T-helper 9 cell (primary cell): ENCODE measurements at places on chromosomes 12 and 14.

DNA sequence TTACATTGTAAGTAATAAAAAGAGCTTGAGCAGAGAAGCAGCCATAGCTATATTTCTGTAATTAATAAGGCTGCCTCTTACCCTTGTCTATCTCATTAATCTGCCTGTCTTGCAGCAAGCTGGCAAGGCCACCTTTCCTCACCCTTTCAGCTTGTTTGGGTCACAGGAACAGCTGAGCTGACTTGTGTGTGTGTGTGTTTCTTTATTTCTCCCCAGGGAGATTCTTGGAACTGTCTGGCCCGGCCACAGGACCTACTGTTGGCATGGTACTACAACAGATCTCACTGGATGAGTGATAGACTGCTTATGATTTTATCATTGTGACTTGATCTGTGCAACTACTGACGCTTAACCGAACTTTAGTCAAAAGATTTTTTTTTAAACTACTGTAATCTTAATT lies 213.7 kb downstream of the SLC2A13 start:
- no peak for DNase-seq

DNA sequence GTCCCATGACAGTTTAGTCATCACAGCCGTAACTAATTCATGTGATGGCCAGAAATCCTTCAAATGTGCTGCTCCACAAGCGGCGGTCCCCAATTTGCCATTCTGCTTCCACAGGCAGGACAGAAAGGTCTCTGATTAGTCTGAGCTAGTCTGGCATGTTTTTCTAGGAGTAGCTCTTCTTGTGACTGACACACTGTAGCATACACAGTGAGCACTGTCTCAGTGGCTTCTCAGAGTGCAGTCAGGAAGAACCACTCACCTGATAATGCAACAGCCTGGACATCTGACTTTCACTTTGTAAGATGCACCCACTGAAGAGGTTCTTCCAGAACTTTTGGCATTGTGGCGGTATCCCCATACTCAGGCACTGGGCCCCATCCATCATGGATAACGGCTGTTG lies 1266.2 kb downstream of the TMEM121 start:
- no peak for DNase-seq

GRCh38 chr14:22981090-22981875 lies 1.1 kb downstream of the AJUBA start:
- no peak for DNase-seq

DNA sequence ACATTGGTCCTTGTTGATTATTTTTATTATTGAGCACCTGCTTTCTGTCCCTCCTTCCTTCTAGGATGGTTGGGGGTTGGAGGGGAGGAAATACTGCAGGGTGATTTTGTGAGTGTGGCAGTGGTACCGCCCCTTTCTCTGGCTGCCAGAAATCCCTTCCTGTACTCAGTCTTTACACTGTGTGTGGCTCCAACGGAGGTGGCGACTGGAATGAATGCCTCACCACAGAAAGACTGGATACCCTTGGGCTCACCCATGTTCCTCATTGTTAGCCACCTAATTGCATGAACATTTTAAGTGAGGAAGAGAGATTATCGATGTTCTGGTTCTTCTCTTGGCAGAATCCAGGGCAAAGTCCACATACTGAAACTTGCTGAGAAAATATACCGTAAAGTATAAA lies 272.0 kb upstream of the E2F7 start:
- no peak for DNase-seq

DNA sequence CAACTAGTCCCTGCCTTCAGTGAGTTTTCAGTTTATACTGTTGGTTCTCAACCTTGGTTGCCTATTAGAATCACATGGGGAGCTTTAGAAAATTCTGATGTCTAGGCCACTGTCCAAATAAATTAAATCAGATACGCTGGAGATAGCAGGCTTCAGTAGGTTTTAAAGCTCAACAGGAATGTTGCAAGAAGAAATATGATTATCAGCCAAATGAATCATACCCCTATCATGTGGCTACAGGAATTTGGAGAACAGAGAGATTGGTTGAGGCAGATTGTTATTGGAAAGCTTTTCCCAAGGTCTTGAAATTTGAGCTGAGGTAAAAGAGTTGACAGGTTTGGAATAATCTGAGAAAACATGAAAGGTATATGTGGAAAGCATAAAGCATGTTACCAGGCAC lies 125.3 kb downstream of the WIF1 start:
- no peak for DNase-seq

- DNase-seq: peak; percentile 32
These were observed 62.7 kb downstream of the CHST11 start for GRCh38 chr12:104519190-104520019.

- no peak for DNase-seq
These were observed 273.9 kb downstream of the NUAK1 start for GRCh38 chr12:105864901-105865300.

DNA sequence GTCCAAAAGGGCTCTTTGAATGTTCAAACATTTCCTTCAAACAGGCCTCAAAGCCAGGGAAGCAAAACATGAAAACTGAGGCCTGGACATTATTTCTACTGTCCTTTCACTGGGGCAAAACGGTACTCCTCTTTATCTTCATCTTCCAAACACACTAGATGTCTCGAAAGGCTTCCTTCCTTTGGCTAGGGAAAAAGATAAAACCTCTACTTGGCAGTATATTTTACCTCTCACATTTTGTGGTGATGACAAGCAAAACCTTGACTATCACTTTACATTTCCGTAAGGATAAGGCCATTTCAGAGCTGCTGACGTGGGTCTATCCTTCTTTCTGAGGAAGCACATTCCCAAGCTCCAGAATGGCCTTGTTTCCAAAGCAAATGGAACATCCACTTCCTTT lies 9.9 kb downstream of the STAB2 start:
- no peak for DNase-seq

GRCh38 chr12:30622509-30622908 lies 73.2 kb downstream of the IPO8 start:
- DNase-seq: no peak

DNA sequence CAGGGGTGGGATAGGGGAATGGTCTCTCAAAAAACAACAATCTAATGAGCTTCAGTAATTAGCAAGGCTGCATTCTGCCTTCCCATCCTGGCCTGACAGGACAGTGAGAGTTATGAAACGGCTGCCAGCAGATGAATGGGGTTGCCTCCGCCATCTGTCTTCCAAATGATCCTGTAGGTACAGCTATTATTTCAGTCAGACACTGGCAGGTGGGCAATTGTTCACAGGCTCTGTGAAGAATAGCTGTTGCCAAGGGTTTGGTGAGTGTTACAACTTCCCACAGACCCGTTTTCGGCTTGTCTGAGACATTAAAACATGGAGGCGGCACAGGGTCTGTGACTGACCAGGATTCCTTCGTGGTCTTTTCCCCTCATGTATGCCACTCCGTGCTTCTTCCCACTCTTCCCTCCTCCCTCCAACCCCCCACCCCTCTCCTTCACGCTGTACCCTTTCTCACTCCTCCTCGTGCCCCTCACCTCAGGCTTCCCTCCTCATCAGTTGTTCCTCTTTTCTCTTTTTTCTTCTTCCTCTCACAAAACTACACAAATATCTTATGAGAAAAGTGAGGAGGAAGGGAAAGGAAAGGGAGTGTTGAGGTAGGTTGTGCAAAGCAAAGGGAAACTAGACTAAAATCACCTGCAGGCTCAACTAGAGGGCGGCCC lies 160.8 kb upstream of the GZMB start:
- no peak for DNase-seq

GRCh38 chr12:112160611-112161010 lies 35.3 kb downstream of the TRAFD1 start:
- DNase-seq: no peak

- no peak for DNase-seq
These were observed 80.0 kb downstream of the DICER1 start for GRCh38 chr14:95077345-95077744.

DNA sequence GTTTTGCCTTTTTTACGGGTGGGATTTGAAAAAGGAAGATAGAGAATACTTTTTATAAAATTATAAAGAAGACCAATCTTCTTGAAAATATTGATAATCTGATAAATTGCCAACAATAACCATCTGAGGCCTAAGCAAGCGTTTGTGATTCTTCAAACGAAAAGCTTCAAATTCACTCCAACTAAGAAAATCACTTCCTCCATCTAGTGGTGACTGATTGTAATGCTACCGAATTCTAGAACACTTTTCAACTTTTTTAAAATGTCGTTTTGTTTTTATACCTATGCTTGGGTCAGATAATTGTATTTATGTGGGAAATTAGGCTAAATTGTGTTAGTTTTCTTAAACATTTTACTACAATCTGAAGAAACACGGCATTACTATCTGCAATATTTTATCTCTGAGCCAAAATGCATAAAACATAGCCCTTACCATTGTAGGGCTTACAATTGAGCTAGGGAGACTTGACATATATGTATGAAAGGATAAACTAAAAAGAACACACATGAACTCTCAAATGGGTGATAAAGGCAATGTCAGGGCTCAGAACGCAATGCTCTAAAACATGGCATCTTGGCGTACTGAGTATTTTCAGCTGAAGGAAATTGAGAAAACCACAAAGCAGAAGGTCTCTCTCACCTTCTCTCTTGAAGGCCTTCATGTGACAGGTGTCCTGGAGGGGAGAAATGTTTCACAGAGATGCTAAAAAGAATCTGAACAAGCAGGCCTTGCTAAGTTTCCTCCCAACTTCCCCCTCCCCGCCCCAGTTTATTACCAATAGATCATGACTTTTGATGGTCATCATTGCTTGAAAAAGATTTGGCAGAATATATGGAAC lies 36.8 kb upstream of the G2E3 start:
- DNase-seq: no peak

GRCh38 chr12:31773867-31774266 lies 45.0 kb upstream of the AMN1 start:
- no peak for DNase-seq

DNA sequence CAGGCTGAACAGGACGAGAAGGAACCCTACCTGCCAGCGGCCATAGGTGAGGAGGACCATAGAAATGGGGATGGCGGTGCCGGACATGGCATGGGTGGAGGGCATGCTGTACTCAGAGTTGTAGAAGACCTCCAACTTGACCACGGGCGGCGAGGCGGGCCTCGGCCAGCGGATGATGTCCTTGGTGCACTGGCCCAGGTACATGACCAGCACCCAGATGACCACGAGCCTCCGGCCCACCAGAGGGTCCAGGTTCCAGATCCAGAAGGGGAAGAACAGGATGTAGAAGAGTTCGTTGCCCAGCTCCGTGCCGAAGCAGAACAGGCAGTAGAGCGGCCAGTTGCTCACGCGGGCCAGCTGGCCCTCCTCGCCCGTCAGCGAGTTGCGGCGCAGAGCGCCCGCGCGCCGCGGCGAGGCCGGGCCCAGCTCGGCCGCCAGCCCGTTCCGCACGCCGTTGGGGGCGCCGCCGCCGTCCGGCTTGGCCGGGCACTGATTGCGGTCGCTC lies 582 bp downstream of the SGPP1 start:
- peak; percentile 10 for DNase-seq

GRCh38 chr12:69648476-69648875 lies 37.8 kb upstream of the LRRC10 start:
- no peak for DNase-seq

DNA sequence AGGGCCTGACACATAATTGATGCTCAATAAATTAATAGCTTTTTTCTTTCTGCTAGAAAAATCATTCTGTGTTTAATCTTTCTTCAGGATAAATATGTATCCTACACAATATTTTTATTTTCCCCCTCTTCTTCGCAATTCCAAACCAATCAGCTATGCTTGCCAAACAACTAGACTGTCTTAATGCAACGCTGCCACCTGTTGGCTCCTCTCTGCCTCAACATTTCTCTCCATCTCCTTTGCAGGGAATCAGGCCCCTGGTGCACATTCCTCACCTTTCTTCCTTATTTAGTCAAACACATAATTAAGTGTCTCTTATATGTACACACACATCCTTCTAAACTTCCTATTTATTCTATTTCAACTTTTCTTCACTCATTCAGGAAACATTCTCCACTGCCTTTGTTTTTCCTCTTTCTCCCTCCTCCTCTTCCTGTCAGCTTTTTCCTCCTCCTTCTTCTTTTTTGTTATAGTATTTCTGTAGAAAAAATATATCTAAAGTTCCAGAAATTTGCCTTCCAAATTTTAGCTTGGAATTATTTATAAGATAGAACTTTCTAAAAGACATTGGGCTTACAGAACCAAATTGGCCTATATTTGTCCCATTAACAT lies 406.0 kb downstream of the PRKD1 start:
- no peak for DNase-seq

DNA sequence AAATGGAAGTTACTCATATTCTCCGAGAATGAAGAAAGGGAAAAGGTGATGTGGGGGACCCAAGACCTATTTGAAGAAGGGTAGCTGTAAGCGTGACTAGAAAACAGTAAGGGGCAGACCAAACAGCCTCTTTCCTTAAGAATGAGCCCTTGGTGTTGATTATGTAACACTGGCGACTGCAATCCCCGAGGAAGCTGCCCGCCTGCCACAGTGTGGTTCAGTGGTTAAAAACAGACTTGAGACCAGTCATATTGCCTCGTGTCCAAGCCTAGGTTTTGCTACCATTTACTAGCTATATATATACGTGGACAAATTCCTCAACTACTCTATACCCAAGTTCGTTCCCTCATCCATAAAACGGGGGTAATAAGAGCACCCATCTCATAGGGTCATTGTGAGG lies 49.1 kb downstream of the SSPN start:
- DNase-seq: no peak

- DNase-seq: no peak
These were observed 103.4 kb downstream of the PLCZ1 start for GRCh38 chr12:18634382-18634781.

GRCh38 chr12:32437095-32437515 lies 37.7 kb downstream of the FGD4 start:
- DNase-seq: no peak

DNA sequence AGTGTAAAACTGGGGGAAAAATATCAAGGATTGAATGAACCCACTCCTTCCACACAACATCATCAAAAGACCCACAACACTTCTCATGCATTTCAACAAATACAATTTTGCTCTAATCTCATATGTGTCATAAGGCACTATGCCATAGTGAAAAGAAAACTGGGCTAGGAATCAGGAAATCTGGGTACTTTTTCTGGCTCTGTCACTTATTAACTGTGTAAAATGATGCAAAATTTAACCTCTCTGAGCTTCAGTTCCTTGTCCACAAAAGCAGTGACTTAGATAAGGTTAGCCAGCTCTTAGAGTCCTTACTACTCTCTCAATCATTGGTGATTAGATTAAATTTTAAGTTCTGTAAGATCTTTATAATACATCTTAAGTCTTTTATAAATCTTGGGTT lies 250.5 kb upstream of the SOX5 start:
- DNase-seq: no peak

GRCh38 chr14:25756876-25757275 lies 706.9 kb upstream of the STXBP6 start:
- DNase-seq: no peak
